ENCODE measurements at places on chromosomes 12 and 14.

DNA sequence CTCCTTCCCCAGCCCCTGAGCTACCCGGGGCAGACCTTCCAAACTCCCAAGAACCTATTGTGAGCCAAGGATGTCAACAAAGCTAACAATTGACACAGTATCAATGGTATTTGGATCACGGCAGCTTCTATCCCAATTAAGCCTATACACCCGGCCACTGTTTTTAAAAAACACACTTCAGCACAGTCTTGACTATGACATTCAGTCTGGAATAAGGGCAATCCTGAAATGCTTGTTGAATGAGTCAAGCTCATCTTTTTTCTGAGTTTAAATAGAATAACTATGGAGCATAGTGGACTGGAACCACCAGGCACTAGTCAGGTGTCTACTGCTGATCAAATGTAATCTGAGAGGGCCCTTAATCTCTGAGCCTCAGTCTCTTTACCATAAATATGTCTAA is 5.7 kb downstream of the DENND5B start:
- DNase-seq: no peak

DNA sequence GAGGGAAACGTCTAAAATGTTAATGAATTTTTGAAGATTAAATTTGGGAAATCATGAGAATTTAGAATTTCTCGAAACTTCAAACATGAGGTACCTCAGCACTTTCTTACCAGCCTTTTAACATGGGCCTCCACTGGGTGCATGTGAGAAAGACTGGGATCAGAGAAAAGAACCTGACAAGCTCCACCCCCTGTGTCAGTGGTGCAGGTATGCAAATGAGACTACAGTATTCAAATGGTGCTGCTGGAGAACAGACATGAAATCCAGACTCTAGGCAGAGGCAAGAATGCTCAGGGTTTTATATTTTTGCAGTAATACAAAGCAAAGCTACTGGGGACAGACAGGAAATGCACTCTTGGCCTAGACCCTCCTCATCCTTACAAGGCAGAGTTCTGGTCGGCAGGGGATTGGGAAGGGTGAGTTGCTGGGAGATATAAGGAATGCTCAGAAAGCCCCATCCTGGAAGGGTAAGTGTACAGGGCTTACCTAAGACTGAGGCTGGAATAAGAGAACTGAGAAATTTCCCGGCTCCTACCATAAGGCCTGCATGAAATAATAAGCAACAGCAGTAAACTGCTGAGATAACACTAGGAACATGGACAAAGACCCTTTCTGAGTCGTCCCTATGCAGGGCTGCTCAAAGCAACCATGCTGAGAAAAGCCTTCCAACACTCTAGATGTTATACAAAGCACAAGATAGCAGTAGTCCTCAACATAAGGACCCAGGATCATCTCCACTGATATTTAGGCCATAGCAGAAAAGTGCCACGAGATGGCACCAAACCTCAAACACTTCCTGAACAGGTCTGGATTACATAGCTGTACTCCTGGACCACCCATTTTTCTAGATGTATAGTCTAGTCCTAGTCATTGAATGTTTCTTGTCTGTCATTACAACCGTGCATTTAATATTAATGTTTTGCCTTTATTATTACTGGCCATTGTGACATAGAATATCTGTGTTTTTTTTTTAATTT is 260.8 kb downstream of the RASSF9 start:
- peak; percentile 37 for DNase-seq

- DNase-seq: peak; percentile 27
These were observed 18.9 kb upstream of the LRTM2 start for GRCh38 chr12:1801303-1801975.

DNA sequence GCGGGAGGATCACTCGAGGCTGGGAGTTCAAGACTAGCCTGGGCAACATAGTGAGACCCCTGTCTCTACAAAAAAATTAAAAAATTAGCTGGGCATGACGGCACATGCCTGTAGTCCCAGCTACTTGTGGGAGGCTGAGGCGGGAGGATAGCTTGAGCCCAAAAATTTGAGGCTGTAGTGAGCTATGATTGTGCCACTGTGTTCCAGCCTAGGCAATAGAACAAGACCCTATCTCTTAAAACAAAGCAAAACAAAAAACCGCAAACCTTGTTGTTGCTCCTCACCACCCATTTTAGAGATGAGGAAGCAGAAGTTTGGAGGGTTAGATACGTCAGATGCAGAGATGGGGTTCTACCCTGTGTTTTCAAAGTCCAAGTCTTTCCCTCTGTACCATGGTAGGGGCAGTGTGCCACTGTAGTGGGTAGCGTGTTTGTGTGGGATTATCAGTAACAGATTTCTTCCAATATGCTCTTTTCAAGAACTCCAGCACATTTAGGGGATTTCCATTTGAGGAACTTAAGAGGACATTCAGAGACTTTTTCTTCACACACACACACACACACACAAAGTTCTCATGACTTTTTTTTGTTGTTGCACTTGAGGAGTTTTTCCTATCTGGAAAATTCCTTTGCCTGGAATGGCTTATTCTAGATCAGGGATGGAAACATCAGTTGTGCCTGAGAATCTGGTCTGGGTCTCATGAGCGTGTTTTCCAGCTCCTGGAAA is 186.5 kb downstream of the CHST11 start:
- peak; percentile 86 for DNase-seq

DNA sequence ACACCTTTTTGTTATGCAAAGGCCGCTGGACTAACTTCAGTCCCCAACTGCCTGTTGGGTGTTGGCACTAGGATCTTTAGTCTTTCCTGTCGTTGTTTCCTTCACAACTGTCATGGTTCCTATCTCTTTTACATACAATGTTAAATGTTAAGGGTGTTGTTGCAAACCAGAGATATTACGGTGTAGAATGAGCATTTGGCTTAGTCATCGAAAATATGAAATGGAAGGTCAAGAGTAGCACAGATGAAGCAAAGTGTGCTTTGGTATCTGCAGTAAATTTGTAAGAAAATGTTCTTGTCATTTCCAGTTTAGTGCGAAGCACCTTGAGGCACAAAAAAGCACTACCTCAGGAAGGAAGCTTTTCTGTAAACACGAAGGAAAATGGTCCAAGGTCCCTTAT is 751.3 kb upstream of the LRFN5 start:
- DNase-seq: no peak
